ENCODE measurements at places on chromosomes 4 and X.

DNA sequence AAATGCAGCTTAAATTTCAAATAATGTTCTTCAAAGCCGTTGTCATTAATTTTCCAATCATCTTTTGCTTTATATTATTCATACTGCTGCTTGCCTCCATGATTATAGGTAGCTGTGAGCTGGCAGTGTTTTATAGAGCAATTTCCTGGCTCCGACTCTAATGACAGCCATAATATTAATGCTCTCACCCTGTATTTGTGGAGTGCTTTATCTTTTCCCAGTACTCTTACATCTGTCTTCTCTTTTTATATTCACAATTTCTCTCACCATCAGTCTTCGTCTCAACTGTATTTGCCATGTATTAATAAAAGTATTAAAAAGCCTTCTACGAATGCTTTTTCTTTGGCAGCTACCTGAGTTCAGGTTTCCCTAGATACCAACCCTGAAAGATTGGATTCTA, 21.0 kb downstream of the ATXN3L start:
- no peak for DNase-seq

GRCh38 chrX:119745283-119745848, 13.0 kb upstream of the SOWAHD start:
- DNase-seq = no peak

DNA sequence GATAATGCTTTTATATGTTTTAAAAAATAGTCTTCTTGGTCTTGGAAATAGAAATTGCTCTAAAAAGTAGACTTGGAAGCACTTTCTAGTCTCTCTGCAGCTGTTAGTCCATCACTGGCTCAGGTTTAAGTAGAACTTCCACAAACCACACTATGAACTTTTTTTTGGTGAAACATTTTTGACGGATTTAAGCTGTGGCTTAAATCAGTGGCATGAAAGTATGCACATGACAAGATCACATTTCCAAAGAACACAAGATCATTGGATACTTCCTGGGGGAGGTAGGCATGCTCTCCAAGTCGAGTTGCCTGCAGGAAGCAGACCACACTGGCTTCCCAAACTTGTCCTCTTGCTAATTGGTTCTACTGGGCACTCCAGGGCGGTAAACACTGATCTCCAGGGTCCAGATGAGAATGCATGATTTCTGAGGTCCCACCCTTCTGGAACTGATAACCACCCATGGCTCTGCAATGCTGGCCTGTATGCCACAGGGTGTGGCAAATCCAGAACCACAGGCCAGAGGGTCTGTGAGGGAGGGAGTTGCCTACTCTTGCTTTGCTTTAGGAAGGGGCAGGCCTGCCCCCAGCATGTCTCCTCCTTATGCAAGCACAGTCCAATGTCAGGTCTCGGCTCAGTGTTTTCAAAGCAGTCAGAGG, 331.9 kb upstream of the SFRP2 start:
- DNase-seq = no peak

GRCh38 chr4:113407409-113407808, 354.1 kb downstream of the CAMK2D start:
- no peak for DNase-seq

DNA sequence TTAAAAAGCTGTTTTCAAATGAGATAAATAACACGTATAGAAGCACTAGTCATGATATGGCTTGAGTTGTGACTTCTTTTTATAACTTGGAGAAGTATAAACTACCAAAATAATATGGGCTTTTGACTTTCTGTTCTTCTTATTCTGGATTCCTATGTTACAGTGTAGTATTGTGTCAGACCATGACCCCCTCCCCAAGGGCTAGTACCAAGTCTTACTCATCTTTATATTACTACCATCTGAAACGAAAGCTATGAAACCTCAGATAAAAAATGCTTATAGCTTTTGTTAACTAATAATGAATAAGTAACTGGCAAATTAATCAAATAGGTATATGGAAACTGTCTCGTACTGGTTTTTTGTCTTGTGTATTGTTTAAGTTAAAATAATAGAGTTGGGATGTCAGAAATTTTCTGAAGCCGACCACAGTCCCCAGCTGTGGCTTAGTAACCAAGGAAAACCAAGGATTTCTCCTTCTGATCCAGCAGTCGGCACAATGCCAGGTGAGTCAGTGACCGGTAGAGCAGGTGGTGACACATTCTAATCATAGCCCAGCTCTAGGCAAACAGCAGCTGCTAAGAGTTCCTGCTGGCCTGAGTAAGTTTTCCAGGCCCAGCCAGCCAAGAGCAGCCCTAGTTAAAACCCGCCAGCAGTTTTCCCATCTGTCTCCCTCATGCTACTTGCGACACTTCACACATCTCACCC, 163.3 kb upstream of the PRDX4 start:
- peak; percentile 15 for DNase-seq

- DNase-seq = no peak
Observed at GRCh38 chr4:88600176-88600838, 8.0 kb downstream of the HERC3 start.

DNA sequence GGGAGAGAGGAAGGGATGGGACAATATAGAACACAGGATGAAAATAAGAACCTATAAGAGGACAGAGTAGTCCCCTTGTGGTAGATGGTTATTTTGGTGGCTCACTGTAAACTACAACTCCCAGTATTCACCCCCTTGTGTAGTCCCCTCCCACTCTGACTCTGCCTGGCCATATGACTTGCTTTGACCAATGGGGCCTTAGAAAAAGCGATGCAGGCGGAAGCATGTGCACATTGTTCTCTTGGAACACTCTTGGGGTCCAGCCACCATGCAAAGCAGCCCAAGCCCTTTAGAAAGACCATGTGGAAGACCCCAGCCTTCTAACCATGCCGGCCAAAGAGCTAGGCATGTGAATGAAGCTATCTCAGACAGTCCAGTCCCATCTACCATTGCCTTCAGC, 415.0 kb downstream of the BCOR start:
- DNase-seq = no peak

GRCh38 chr4:42104521-42104920, 47.9 kb downstream of the BEND4 start:
- no peak for DNase-seq

DNA sequence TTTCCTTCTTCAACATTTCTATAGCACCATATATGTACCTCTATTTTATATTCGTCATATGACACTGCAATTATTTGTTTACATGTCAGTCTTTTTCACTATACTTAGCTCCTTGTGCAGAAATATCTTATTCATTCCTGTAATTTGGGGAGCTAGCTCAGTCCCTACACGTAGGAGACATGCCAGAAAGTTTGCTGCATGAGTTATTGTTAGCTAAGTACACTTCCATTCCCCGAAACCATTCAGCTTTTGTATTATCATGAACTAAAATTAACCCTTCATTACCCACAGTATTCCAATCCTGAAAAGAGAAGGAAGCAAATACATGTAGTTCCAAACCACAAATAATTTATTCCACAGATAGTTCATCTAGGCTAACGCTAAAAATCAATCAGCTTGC, 10.2 kb downstream of the CBR4 start:
- no peak for DNase-seq

GRCh38 chrX:49748211-49748956, 52.6 kb upstream of the PAGE1 start:
- no peak for DNase-seq

GRCh38 chr4:95186666-95187065, 362.1 kb downstream of the UNC5C start:
- DNase-seq = no peak

- no peak for DNase-seq
Observed at GRCh38 chrX:119523664-119524184, 41.5 kb downstream of the STEEP1 start.

- DNase-seq = no peak
Observed at GRCh38 chr4:160319221-160319867, 1216.5 kb downstream of the RAPGEF2 start.

DNA sequence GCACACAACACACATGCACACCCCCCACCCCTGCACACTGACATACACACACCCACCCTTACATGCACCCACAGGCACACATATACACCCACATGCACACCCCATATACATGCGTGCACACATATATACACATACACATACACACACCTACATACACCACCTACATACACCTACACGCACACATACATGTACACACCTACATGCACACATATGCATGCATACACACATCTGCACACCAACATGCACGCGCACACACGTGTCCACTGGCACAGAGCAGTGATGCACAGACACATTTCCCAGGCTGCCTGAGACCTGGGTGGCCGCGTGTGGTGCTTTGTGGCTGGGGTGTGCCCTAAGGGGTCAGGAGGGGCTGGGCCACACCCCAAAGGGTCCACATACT, 31.7 kb downstream of the FGFRL1 start:
- DNase-seq = no peak

DNA sequence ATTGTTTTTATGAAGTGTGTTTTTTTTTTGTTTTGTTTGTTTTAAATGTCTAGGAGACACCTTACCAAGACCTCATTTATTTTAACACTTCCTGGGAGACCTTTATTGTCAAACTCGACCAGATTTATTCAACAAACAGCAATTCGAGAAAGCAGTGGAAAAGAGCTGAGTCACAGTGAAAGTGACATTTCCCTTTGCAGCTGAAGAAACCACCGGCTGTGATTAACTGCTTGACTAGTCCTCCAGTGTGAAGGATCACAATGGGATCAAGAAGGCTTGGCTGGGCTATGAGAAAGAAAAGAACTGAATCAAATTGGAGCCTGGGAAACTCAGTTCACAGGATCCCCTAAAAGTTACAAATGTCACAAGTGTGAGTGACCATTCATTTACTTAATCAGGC, 11.9 kb upstream of the ADH7 start:
- no peak for DNase-seq

GRCh38 chr4:702618-703048, 3.0 kb upstream of the PCGF3 start:
- no peak for DNase-seq

DNA sequence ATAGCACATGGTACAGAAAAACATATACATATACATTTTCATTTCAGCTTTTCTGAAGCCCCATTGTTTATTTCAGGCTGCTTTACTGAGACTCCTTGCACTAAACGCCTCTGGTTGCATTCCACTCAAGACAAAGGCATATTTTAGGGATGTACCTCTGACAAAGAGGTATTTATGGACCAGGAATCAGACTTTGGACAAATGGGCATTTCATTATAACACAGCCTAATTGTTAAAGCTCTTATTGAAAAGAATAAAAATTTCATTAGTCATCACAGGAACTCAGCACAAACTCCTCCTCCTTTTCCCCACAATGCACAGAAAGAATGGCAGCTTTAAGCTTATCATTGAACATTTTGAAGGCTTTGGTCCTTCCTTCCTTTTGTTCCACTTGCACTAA, 62.9 kb upstream of the UGT8 start:
- no peak for DNase-seq

GRCh38 chrX:153911798-153912197, 7.3 kb downstream of the AVPR2 start:
- no peak for DNase-seq

GRCh38 chr4:168560184-168561180, 63.6 kb downstream of the PALLD start:
- no peak for DNase-seq

DNA sequence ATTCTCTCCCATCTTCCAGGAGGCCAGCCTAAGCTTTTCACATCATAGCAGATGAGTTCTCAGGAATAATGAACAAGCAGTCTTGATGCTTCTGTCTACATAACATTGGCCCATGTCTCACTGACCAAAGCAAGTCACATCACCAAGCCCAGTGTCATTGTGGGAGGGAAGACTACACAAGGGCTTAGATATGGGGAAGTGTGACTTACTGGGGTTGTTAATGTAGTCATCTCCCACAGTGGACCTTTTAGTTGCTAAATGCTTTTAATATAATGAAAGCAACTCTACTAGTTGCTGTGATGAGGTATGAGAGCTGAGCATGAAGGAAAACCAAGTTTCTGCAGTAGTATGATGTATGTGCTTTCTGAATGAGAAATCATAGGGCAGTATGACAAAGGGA, 40.5 kb downstream of the TSPAN7 start:
- no peak for DNase-seq

GRCh38 chr4:156974264-156974663, 2.7 kb upstream of the PDGFC start:
- DNase-seq = no peak

DNA sequence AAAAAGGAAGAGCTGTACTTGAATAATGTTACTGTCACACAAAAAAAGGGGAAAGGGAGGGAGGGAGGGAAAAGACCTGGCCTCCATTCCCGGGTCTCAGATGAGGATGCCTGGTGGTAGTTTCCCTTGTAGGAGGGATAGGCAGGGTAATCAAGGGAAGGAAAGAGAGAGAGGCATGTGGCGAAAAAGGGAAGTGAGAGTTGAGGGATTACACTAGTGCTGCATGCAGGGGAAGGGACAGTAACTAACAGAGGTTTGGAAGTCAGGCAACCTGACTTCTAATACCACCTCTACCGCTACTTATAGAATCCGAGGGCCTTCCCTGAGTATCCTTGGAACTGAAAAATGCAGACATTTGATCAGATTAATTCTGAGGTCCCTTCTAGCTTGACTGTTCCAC, 821.7 kb upstream of the FTHL17 start:
- no peak for DNase-seq

DNA sequence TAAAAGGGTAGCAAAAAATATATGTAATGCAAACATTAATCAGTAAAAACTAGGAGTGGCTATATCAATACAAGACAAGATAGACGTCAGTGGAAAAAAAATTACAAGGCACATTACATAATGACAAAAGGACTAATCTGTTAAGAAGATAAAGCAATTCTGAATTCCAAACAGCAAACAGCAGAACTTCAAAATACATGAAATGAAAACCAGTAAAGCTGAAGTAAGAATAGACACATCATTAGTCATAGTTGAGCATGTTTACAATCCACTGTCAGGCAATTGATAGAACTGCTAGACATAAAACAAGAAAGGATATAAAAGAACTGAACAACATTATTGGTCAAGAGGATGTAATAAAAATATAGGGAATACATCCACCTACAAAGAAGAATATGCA, 12.2 kb downstream of the SULT1B1 start:
- no peak for DNase-seq

- no peak for DNase-seq
Observed at GRCh38 chrX:41909068-41909467, 14.3 kb downstream of the CASK start.

GRCh38 chrX:134715930-134716619, 57.8 kb upstream of the PLAC1 start:
- no peak for DNase-seq

GRCh38 chr4:75679876-75680575, 6.8 kb upstream of the G3BP2 start:
- DNase-seq = no peak

DNA sequence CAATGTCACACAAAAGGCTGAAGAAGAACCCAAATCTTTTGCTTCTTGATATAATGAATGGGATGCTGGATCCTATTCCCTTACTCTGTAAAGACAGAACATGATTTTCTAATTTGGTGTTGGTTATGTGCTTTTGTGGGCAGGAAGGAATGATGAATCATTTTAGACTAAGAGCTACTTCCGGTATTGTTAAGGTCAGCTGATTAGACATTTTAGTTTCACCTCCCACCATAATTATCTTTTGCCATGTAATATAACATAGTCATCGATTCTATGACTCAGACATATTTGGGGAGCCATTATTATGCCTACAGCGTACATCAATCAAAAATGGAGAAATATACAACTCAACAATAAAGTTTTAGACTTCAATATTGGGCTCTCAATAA, 265.3 kb downstream of the ZNF674 start:
- no peak for DNase-seq

GRCh38 chrX:142089193-142089592, 115.9 kb downstream of the MAGEC2 start:
- no peak for DNase-seq
